ENCODE measurements at places on chromosomes 12 and 14.

DNA sequence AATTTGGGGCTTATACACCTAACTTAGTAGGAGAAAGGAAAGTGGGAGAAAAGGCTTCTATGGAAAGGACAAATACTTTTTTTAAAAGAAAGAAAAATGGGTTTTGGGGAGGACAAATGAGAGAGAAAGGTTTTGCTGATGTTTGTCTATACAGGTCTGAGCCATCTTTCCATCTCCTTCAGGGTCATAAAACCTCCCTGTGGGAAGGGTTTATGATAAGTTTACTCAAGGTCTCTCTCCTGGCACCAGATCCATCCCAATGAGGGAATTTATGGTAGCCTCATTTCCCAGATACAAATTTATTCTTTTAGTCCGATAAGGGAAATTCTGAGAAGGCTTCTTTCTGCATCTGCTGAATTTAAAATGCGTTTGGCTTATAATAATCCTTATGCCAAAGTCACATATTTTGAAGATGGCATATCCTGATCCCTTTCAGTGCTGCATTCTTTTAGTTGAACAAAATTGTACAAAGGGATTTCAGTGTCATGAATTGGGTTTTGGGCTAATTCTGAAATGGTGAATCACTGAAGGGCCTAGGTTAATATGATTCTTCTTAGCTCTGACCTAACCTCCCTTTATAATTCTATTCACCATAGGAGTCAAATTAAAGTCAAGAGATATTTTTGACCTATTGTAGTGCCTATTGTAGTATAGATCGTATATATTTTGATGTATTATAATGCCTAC lies 173.5 kb upstream of the DYRK2 start:
- no peak for DNase-seq

DNA sequence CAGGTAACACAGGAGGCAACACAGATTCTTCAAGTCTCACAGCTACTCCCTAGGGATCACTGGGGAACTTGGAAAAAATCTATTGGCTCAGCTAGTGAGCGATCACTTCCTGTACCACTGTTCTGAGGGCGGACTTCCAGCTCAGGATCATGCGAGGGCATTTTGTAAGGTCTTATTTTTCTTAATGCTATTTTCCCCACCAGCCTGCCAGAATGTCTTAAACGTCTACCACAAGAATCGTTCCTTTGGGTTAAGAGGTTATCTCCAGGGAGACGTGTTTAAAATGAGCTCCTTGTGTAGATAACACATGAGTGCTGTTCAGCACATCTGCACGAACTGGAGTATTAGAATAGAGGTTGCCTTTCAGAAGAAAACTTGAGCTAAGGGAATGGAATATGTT lies 162.6 kb downstream of the ETNK1 start:
- peak; percentile 19 for DNase-seq

DNA sequence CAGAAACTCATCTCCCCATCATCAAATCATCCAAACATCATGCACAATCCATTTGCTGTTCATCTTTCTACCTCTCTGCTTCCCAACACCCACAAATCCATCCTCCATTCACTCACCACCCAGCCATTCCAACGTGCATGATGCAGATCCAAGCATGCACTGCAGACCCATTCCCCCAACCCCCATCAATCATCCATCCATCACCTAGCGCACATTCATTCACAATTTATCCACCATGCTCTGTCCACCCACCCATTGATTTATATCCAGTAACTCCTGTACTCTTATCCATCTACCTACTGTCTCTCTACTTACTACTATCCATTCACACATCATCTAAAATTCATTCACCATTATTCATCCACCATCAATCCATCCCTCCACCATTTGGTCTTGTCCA lies 4.0 kb upstream of the AMN start:
- no peak for DNase-seq

- DNase-seq = no peak
Measured at GRCh38 chr12:124456133-124456651, 111.2 kb downstream of the NCOR2 start.

DNA sequence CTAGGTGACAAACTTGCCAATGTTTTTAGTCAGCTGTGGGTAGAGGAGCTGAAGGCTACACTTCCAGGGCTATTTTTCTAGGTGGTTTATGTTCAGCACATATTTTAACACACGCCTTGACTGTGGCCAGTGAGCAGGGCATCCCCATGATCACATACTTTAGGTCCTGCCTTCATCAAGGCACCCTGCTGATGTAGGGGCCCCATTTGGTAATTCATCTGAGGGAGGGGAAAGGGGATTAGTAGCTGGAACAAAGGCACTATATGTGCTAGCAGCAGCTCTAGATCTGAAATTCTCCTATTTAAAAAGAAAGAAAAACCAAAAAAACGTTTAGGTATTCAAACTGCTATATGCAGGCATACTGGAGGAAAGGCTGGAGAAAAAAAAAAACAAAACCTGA lies 14.5 kb downstream of the EGLN3 start:
- DNase-seq = no peak

DNA sequence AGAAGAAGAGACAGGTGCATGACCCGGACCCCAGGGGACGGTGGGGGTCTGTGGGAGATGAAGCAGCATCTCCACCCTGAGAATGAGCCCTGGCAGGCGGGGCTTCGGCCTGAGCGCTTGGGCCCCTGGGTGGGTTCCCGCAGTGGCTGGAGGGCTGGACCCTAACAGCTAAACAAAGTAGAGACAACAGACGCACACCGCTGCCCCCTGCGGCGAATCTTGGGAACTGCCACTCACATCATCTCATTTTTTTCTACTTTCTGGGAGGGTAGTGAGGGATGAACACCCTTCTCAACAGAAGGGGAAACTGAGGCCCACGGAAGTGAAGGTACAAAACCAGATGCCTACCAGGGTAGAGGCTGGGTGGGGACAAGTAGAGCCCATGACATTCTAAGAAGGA lies 104.7 kb downstream of the RFLNA start:
- no peak for DNase-seq

GRCh38 chr12:112305951-112306350 lies 76.3 kb downstream of the HECTD4 start:
- no peak for DNase-seq

DNA sequence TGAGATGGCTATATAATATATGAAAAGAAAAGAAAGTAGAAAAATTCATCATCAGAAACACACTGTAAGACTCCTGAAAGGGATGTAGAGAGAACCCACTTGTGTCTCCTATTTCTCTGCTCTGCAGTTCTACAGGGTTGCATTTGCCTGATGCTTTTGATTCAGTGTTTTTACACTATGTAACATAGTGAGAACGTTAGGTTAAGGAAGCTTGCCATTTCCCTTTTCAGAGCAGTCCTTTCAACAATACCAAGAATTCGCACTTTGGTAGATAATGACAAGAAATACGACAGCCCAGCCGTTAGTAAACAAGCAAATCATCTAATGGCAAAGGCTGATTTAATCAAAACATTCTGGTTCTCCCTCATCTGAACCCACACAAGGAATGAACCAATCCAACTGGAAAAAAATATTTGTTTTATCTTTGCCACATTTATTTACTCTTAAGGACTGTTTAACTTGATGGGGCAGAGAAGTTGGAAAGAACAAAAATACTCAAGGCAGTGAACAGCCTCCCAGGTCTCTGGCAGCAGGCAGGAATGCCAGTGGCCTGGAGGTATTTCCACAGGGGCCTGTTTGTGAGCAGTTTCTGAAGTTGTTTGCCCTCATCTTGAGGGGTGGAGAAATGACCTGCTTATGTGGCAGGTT lies 30.8 kb upstream of the SOCS2 start:
- DNase-seq = peak; percentile 39

DNA sequence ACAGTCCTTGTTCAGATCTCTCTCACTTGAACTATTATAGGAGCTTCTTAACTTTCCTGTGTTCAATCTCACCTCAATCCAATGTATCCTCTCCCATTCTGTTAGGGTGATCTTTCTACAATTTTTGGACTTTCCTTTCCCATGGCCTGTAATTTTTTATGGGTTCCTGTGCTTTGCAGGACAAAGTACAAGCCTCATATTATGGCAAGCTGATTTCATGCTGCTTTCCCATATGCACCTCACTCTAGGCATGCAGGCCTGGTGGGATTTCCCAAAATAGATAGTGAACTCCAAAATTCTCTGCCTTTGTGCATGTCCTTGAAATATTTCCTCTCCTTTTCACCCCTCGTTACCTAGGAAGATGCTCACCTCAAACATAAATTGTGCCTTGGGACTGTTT lies 499.4 kb downstream of the NAV3 start:
- no peak for DNase-seq

DNA sequence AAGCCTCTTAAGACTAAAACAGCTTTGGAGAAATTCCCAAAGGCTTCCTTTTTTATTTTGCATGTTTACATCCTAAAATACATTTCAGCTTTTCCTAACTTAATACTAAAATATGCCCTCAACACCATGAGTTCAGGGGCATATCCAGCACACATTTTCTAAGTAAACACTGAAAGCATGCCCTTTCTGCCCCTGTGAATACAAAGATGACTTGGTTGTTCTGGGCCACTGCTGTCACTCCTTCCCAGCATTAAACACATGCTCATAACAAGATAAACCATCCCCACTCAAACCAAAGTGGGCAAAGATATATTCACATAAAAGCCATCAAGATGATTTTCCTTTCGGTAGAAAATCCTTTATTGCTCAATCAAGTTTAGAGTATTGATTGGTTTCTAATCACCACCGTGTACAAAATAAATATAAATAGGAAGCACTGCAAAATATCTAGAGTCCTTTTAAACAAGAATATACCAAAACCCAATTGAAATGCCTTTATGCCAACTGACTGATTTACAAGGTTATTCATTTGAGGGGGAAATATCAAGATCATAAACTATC lies 1.9 kb downstream of the CCNB1IP1 start:
- DNase-seq = no peak

DNA sequence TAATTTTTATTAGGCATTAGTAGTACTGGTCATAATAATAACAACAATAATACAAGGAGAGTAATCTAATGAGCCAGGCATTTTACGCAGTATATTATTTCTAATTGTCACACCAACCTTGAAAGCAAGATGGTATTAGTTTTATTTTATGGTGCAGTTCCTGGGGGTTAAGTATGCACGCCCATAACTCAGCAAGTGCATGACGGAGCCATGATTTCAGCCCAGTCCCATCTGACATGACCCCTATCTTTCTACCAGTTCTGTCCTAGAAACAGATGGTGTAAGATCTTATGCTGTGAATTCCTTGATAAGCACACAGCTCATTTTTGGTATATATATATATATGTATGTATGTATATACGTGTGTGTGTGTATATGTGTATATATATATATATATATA lies 106.0 kb downstream of the AEBP2 start:
- DNase-seq = no peak

GRCh38 chr14:51661504-51661903 lies 9.8 kb downstream of the FRMD6 start:
- DNase-seq = no peak

DNA sequence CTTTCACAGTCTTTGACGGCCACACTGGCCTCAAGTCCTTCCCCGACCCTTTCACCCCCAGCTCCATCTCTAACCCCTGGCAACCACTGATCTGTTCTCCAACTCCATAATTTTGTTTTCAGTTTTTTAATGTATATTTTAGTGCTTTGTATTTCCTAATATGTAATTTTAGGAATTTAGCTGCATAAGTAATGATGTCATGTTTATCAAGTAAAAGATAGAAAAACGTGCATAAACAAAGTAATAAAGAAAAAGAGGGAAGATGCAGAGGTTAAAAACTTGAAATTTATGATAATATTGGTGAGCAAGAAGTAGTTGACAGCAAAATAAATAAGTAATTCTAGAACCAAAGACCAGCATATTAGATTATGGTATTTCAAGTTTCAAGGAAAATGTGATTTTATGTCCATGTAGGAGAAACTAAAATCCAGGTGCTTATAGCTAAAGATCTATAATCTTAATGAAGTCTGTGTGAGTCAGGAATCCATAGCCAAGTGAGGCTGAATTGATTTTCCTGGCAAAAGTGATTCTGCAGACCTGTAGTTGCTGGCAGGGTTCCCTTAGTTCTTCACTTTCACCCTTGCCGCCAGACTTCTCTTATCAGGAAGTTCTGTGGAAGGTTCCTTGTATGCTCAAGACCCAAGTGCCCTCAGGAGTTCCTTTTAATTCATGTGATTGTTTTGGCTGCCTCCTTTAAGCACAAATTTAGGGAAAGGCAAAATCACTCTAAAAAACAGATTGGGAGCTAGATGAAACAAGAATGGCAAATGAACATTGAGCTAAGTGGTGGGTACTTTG lies 24.4 kb downstream of the FBXW8 start:
- no peak for DNase-seq

DNA sequence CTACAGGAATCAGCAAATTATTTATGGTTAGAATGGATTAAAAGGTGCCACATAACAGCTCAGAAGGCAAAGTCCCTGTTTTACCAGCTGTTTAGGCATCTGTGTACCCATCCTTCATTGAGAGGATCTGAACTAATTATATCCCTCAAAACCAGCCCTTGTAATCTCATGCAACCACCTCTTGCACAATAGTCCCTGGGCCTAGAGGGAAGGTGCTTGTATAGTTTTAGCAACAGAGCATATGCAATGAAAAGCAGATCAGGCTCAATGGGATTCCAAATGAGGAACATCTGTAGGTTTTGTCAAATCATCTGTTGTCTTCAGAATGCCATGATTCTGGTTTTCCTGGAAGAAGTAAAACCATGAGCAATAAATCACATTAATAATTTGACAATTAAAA lies 26.0 kb upstream of the GLIPR1L2 start:
- DNase-seq = peak; percentile 90

- DNase-seq = no peak
Measured at GRCh38 chr14:67413806-67414769, 2.1 kb upstream of the PLEK2 start.

DNA sequence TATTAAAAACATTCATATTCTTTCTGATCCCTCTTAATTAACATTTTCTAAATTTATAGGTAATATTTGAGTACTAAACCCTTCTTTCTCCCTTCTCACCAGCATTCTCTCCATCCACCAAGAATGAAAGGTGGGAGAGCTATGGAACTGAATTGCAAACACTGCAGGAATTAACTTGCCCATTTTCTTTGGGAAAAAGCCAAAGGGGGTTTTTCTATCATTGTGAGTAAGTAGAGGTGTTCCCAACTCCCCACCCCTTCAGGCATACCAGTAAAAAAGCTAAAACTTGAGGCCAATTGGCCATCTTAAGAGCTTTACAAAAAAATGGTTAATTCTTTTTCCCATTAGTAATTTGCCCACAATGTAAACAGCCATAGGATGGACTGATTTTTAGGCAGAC lies 23.7 kb downstream of the PCNX1 start:
- DNase-seq = no peak

GRCh38 chr12:66119229-66119869 lies 11.2 kb downstream of the LLPH start:
- DNase-seq = peak; percentile 37

DNA sequence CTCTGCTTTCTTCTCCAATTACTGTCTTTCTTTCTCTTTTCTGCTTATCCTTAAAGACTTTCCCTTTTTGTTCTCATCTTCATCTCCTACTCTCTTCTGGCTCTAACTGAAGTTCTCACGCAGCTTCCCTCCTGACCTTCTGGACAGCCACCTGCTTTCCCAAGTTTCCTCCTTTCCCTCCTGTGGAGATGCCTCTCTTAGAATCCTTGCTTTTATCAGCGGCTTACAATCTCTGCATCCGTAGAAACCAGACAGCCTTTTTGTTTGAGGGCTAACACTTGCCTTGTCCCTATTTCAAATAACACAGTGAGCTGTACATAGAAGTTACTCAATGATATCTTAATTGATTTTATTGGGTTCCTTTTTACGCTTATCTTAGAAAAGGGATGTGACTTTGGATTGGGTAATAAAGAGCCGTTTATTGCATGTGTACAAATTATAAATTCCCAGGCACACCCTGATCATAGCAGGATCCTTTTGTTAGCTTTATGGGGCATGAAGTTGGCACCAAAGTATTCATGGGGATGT lies 2.1 kb upstream of the LGALS3 start:
- no peak for DNase-seq

GRCh38 chr12:18818579-18819268 lies 80.8 kb downstream of the CAPZA3 start:
- DNase-seq = no peak

All from fibroblast of gingiva (primary cell).